Type B pancreatic cell (in vitro differentiated cells): ENCODE measurements at places on chromosomes 7 and 10. TPM values are rescaled to one million over a fixed set of nuclear protein-coding genes. Genes with fewer than 3 reads are reported as not detected.

DNMBP gene
- total RNA-seq = 17.3 and 17.7 TPM in 2 replicates

MINDY4 gene
- 5.4 and 8.4 TPM in 2 replicates for total RNA-seq

VWDE gene
- total RNA-seq = 1.0 and 2.1 TPM in 2 replicates

NPFFR1 gene
- total RNA-seq = not detected in 2 replicates

HABP2 gene
- total RNA-seq = 7.5 and 20.5 TPM in 2 replicates

RELN gene
- total RNA-seq = 17.5 and 23.0 TPM in 2 replicates

PHKG1 gene
- 1.8 TPM in 1 of 2 replicates, not detected in the other for total RNA-seq

PNLIP gene
- not detected in 2 replicates for total RNA-seq

EFCAB10 gene
- 2.0 TPM in 1 of 2 replicates, not detected in the other for total RNA-seq

GIMAP5 gene
- not detected in 2 replicates for total RNA-seq

- no peak overlapping the region for H3K4me3 ChIP-seq
- DNase-seq = no peak
- no peaks in the 10 kb centered on the region for H3K36me3 ChIP-seq
Observed at GRCh38 chr10:131025333-131025732, 286.2 kb downstream of the TCERG1L start.

GRCh38 chr7:108257954-108258353 is 127.8 kb upstream of the LAMB4 start:
- no peak overlapping the region for H3K27ac ChIP-seq
- H3K4me3 ChIP-seq = no peak overlapping the region
- no peaks in the 10 kb centered on the region for H3K27me3 ChIP-seq
- peaks cover 4% of the 10 kb centered on the region for H3K36me3 ChIP-seq

- H3K27me3 ChIP-seq = no peaks in the 10 kb centered on the region
- no peaks in the 10 kb centered on the region for H3K36me3 ChIP-seq
- peaks cover 14% of the 10 kb centered on the region for H3K4me1 ChIP-seq
- no peak overlapping the region for H3K27ac ChIP-seq
- H3K4me3 ChIP-seq = no peak overlapping the region
Observed at GRCh38 chr10:26335574-26336093, 102.5 kb upstream of the APBB1IP start.

- no peak for DNase-seq
- peaks cover 9% of the 10 kb centered on the region for H3K4me1 ChIP-seq
- H3K36me3 ChIP-seq = peaks cover 4% of the 10 kb centered on the region
- no peaks in the 10 kb centered on the region for H3K27me3 ChIP-seq
Observed at GRCh38 chr7:87027900-87028299, 31.6 kb downstream of the ELAPOR2 start.

DNA sequence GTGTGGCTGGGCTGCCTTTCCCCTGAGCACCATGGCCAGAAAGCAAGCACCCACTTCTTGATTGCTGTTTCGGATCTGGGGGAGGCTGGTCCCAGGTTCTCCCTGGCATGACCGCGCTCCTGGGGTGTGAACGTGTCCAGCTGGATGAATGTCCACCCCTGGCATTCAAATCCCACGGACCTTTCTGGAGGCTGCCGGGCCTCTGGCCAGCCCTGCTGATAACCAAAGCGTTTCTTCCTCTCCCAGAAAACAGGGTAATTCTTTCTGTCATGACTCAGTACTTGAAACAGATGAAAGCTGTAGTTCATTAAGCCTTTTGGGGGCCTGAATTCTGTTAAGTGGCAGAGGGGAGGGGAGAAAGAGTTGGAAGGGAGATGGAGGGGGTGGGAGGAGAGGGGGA is 73.1 kb upstream of the SAMD8 start:
- no peak overlapping the region for H3K4me3 ChIP-seq
- no peaks in the 10 kb centered on the region for H3K27me3 ChIP-seq
- H3K4me1 ChIP-seq = peaks cover 8% of the 10 kb centered on the region

- no peaks in the 10 kb centered on the region for H3K36me3 ChIP-seq
- no peak overlapping the region for H3K4me3 ChIP-seq
- no peaks in the 10 kb centered on the region for H3K4me1 ChIP-seq
- DNase-seq = no peak
Observed at GRCh38 chr7:130458257-130458656, 17.4 kb upstream of the CEP41 start.

DNA sequence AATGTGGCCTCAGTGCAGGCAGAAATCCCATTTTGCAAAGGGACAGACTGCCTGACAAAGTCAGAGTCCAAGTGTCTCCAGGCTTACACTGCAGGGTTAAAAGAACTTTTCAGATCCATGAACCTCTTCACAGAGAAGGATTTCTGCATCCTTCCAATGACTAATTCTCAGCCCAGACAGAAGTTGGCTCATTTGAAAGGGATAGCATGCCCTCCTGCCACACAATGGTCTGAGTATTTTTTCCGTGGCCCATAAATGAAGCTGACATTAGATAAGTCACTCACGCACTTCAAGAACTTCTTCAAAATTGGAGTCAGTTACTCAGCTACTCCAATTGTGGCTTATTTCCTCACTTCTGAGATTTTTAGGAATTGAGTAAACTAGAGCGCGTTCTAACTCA is 170.2 kb downstream of the PLXNA4 start:
- DNase-seq = no peak
- peaks cover 11% of the 10 kb centered on the region for H3K27me3 ChIP-seq
- H3K36me3 ChIP-seq = no peaks in the 10 kb centered on the region

- no peaks in the 10 kb centered on the region for H3K27me3 ChIP-seq
- no peak overlapping the region for H3K27ac ChIP-seq
- H3K4me1 ChIP-seq = no peaks in the 10 kb centered on the region
- peaks cover 5% of the 10 kb centered on the region for H3K36me3 ChIP-seq
- H3K4me3 ChIP-seq = no peak overlapping the region
- no peak for DNase-seq
Observed at GRCh38 chr7:30866939-30867338, 44.7 kb upstream of the AQP1 start.

DNA sequence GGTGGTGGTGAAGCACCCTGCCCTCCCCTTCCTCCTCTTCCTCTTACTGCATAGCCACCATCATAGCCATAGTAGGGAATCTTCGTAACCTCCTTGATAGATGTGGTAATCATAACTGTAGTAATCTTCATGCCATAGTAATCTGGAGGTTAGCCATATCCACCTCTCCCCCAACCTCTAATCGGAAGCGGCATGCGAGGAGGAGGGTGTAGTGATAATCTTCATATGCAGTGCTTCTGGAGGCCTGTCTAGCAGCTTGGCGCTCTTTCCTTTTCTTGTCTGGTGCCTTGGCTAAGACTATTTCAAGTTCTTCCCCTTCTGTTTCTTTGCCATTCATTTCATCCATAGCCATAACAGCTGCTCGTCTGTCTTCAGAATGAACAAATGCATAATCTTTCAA is 90.9 kb downstream of the MLLT10 start:
- H3K27me3 ChIP-seq = no peaks in the 10 kb centered on the region
- H3K27ac ChIP-seq = no peak overlapping the region
- no peak for DNase-seq
- peaks cover 37% of the 10 kb centered on the region for H3K36me3 ChIP-seq
- H3K4me3 ChIP-seq = no peak overlapping the region

DNA sequence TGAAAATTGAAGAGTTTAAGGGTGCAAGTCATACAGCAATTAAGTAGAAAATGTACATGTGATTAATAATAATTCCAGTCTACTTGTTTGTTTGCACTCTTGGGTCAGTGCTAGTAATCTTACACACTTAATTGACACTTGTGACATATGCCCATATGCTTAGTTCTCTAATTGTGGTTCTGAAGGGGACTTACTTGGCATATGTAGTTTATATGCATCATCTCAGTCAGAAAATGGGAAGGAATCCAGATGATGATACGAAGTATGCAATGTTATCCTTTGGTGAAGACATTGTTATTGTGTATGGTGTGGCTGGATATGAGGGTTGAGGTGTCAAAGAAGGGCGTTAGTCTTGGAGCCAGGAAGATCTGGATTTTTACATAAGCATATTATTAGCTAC is 193.5 kb upstream of the HDAC9 start:
- H3K27me3 ChIP-seq = no peaks in the 10 kb centered on the region
- no peaks in the 10 kb centered on the region for H3K4me1 ChIP-seq
- no peak overlapping the region for H3K27ac ChIP-seq
- DNase-seq = no peak
- H3K4me3 ChIP-seq = no peak overlapping the region

- H3K4me1 ChIP-seq = peaks cover 11% of the 10 kb centered on the region
- no peaks in the 10 kb centered on the region for H3K36me3 ChIP-seq
- H3K4me3 ChIP-seq = no peak overlapping the region
- H3K27me3 ChIP-seq = peaks cover 7% of the 10 kb centered on the region
- DNase-seq = no peak
Observed at GRCh38 chr10:46050941-46051623, 5.0 kb upstream of the MSMB start.

GRCh38 chr7:70439651-70440050 is 692.3 kb upstream of the GALNT17 start:
- peaks cover under 1% of the 10 kb centered on the region for H3K4me1 ChIP-seq
- no peak overlapping the region for H3K4me3 ChIP-seq
- DNase-seq = no peak
- H3K27me3 ChIP-seq = no peaks in the 10 kb centered on the region
- H3K36me3 ChIP-seq = peaks cover 4% of the 10 kb centered on the region
- H3K27ac ChIP-seq = no peak overlapping the region

DNA sequence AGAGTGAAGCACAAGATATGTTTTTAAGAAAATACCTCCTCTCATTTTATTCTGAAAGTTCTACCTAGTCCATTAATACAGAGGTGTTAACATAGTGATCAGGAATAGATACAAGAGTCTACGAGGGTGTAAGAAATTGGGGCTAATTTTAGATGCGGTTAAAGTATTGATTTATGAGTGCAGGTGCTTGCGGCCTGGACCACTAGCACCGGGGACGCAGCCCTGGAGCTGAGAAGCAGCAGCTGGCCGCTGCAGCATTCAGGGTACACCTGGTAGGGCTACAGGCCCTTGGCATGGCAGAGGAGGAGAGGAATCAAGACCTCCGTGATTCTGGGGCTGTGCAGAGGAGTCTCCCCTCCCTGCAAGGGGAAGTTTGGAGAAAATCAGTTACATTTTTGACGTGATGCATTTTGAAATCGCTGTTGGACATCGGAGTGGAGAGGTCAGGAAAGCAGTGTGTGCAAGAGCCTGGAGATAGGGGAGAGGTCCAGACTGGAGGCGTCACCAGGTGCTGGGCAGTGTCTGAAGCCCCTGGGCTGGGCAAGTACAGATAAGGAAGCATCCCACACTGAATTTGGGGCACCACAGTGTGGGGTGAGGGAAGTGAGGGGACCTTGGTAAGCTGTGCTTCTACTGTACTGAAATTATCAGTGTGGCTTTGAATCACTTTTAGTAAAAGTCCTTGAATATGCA is 112.3 kb downstream of the VWC2 start:
- no peaks in the 10 kb centered on the region for H3K36me3 ChIP-seq
- no peak overlapping the region for H3K4me3 ChIP-seq
- no peak for DNase-seq
- H3K27ac ChIP-seq = no peak overlapping the region

GRCh38 chr10:24324651-24325050 is 115.7 kb downstream of the KIAA1217 start:
- peaks cover 39% of the 10 kb centered on the region for H3K36me3 ChIP-seq
- H3K4me3 ChIP-seq = no peak overlapping the region
- no peak overlapping the region for H3K27ac ChIP-seq
- DNase-seq = no peak
- H3K4me1 ChIP-seq = peaks cover 14% of the 10 kb centered on the region

DNA sequence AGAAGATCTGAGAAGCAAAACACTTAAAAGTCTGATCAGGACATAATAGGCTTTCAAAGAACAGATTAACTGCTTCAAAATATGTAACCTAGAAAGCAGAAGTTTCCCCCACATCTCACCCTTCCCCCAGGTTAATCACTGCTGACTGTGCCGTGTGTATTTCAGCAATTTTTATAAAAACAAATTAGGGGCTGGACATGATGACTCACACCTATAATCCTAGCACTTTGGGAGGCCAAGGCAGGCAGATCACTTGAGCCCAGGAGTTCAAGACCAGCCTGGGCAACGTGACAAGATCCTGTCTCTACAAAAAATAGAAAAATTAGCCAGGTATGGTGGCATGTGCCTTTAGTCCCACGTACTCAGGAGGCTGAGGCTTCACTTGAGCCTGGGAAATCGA is 67.6 kb upstream of the GATA3 start:
- H3K36me3 ChIP-seq = no peaks in the 10 kb centered on the region
- no peaks in the 10 kb centered on the region for H3K27me3 ChIP-seq
- H3K4me3 ChIP-seq = no peak overlapping the region
- H3K27ac ChIP-seq = no peak overlapping the region
- no peaks in the 10 kb centered on the region for H3K4me1 ChIP-seq
- no peak for DNase-seq

GRCh38 chr10:13193637-13194036 is 32.3 kb downstream of the MCM10 start:
- H3K27me3 ChIP-seq = no peaks in the 10 kb centered on the region
- DNase-seq = no peak
- no peaks in the 10 kb centered on the region for H3K4me1 ChIP-seq

- H3K27me3 ChIP-seq = peaks cover 3% of the 10 kb centered on the region
- no peak overlapping the region for H3K27ac ChIP-seq
- no peaks in the 10 kb centered on the region for H3K36me3 ChIP-seq
- no peaks in the 10 kb centered on the region for H3K4me1 ChIP-seq
Observed at GRCh38 chr10:51014680-51015389, 59.5 kb upstream of the PRKG1 start.

DNA sequence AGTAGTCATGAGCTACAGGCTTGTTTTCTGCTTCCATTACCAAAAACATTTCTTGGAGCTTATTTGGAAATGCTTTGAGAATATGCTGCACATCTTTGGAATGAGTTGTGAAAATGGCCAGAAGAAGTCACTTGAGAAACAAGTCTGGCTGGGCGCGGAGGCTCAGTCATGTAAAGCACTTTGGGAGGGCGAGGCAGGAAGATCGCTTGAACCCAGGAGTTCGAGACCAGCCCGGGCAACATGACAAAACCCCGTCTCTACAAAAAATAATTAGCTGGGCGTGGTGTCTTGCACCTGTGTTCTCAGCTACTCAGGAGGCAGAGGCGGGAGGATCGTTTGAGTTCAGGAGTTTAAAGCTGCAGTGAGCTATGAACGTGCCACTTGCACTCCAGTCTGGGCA is 882 bp upstream of the CHCHD1 start:
- DNase-seq = no peak
- H3K36me3 ChIP-seq = peaks cover 3% of the 10 kb centered on the region
- peak overlapping the region; percentile 99 for H3K4me3 ChIP-seq
- H3K27me3 ChIP-seq = no peaks in the 10 kb centered on the region
- H3K4me1 ChIP-seq = peaks cover 32% of the 10 kb centered on the region

- H3K4me1 ChIP-seq = peaks cover 29% of the 10 kb centered on the region
- peaks cover 18% of the 10 kb centered on the region for H3K36me3 ChIP-seq
- no peak overlapping the region for H3K27ac ChIP-seq
- H3K27me3 ChIP-seq = no peaks in the 10 kb centered on the region
- DNase-seq = no peak
Observed at GRCh38 chr7:20404320-20404719, 73.6 kb downstream of the ITGB8 start.

- H3K27me3 ChIP-seq = no peaks in the 10 kb centered on the region
- H3K4me3 ChIP-seq = no peak overlapping the region
- no peaks in the 10 kb centered on the region for H3K4me1 ChIP-seq
- H3K27ac ChIP-seq = no peak overlapping the region
- H3K36me3 ChIP-seq = peaks cover 47% of the 10 kb centered on the region
- DNase-seq = no peak
Observed at GRCh38 chr10:101675115-101675514, 19.9 kb downstream of the FBXW4 start.

DNA sequence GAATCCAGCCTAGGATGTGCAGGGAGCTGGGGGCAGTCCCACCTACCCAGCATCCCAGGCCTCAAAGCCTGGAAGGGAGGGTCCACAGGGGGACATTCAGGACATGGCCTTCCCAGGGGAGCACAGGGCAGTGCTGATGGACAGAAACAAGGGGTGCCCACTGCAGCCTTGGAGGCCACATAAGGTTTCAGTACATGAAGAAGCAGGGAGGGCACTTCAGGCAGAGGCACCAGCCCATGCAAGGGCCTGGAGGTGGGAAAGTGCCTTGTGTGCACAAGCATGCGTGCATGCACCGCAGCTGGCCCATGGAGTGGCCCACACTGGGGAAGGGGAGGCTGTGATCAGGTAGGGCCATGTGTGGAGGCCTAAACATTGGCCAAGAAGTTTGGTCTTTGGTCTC is 9.1 kb downstream of the C10orf105 start:
- no peak overlapping the region for H3K4me3 ChIP-seq
- no peaks in the 10 kb centered on the region for H3K27me3 ChIP-seq
- H3K36me3 ChIP-seq = no peaks in the 10 kb centered on the region
- DNase-seq = no peak
- H3K27ac ChIP-seq = no peak overlapping the region
